Endodermal cell (in vitro differentiated cells): ENCODE measurements at places on chromosomes 4 and X. TPM values are rescaled to one million over a fixed set of nuclear protein-coding genes. Genes with fewer than 3 reads are reported as not detected.

DNA sequence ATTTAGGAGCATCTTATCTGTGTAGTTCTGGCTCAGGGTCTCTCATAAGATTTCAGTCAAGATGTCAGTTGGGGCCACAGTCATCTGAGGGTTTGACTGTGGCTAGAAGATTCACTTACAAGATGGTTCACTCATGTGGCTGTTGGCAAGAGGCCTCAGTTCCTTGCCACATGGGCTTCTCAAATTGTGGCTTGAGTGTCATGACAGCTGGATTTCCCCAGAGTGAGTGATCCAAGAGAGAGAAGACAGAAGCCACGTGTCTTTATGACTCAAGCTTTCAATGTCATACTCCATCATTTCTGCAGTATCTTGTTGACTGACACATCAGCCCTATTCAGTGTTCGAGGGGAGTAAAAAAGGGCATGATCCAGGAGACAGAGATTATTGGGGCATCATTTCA, 131.3 kb upstream of the AP1S2 start:
- DNase-seq = no peak

DNA sequence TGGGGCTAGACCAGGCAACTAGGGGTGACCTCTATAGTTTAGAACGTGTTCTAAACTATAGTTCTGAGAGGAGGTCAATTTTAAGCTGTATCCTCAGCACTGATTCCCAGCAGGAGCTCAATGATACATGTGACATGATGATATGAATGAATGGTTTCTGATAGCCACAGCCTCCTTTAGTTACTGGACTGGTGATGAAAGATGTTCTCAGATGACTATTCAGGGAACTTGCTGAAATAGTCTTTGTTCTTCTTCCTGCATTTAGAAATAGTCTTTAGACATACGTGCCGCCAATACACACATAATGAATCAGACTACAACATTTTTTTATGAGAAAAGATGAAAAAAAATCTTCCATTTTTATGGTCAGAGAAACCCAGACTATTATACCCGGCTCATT, 116.3 kb upstream of the TMEM150C start:
- no peak for DNase-seq

DNA sequence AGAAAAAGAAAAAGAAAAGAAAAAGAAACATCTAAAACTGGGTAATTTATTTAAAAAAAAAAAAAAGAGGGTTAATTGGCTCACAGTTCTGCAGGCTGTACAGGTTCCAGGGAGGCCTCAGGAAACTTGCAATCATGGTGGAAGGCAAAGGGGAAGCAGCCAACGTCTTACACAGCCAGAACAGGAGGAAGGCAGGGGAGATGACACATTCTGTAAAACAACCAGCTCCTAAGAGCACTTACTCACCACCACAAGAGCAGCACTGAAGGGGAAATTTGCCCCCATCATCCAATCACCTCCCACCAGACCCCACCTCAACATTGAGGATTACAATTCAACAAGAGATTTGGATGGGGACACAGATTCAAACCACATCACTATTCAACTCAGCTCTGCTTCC, 36.8 kb upstream of the TMEM184C start:
- no peak for DNase-seq

DNA sequence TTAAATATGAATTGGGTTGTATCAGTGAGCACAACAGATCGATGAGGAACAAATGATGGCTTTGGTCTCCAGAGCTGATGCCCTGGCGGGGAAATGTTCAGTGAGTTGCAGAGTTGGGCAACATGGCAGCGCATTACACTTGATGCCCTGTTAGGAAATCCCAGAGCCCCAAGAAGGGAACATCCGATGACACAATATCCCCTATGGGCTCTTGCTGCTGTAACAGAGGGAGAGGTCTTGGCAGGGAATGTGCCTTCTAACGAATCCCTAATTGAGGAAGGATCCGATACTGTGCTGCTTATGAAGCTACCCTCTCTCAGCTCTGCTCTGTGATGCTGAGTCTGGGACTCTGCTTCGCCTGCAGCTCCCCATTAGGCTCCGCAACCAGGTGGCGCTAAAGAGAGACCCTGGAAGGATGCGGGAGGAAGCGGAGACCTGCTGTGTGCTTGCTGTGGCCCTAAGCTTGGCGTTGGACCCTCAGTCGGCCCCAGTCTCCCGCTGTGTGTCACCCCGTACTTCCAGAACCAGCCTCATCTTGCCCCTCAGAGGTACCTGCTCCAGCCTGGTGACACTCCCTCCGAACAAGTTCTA, 38.9 kb downstream of the PDHA1 start:
- peak; percentile 91 for DNase-seq

DNA sequence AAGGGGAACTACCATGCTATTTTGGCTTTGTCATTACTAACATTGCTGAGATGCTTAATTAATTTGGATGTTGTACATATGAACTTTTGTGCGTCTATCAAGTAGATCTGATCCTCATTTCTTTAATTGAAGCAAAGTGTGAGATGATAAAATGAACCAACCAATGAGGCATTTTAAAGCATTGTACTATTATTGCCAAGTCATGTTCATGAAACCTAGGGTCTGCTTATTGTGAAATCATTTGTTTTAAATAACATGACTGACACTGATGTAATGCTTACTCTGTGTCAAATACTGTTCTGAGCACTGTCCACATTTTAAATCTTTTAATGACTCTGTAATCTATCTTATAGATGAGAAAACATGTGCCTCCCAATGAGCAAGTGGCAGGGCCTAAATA, 57.7 kb downstream of the C4orf33 start:
- no peak for DNase-seq

DNA sequence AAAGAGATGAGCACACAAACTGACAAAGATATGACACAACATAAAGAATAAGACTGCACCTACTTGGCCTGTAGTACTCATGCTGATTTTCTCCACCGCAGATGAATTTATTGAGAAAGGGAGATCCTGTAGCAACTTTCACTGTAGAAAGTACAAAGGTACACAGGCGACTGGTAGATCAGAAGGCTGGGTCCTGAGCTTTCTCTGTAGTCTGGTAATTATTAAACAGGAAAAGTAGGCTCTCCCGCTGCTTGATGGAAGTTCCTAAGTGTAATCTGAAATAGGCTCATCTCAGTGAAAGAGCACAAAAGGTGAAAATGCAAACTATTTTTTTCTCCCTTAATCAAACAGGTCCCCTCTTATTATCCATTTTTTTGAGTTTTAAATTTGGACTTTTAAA, at the start of gene ADH6:
TSS of gene ADH6 (minus strand) at position 175 of the 400 bp plus-strand sequence. CDS start at position 81, 94 bp downstream.
- DNase-seq = no peak

DNA sequence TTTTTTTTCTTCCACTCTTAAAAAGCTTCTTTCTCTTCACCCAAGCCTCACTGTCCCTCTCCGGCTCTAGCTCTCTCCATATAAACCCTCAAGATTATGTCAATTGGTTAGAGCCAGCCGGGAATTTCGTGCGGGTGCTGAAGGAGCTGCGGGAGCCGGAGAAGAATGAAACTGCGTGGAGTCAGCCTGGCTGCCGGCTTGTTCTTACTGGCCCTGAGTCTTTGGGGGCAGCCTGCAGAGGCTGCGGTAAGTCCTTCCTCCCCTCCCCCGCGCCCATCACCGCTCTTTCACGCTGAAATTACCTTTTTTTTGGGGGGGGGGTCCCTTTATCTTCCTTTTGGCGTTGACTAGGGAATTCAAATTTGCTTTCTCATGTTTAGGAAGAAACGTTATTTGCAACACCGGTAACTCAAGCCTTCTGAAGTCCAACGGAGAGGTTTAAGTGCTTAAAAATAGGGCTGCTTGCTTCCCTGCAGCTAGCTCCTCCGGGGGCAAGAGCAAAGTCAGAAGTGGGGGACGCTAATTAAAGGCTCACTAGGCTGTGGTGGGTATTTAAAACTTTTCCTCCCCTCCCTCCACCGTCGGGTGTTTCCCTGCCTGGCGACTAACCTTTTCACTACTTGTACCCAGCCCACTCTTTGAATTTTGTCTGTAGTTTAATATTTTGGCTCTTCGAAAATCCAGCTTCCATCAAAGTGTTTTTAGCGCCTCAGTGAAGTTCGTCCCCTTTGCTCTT, 491 bp downstream of the COL4A5 start:
- peak; percentile 70 for DNase-seq

DNA sequence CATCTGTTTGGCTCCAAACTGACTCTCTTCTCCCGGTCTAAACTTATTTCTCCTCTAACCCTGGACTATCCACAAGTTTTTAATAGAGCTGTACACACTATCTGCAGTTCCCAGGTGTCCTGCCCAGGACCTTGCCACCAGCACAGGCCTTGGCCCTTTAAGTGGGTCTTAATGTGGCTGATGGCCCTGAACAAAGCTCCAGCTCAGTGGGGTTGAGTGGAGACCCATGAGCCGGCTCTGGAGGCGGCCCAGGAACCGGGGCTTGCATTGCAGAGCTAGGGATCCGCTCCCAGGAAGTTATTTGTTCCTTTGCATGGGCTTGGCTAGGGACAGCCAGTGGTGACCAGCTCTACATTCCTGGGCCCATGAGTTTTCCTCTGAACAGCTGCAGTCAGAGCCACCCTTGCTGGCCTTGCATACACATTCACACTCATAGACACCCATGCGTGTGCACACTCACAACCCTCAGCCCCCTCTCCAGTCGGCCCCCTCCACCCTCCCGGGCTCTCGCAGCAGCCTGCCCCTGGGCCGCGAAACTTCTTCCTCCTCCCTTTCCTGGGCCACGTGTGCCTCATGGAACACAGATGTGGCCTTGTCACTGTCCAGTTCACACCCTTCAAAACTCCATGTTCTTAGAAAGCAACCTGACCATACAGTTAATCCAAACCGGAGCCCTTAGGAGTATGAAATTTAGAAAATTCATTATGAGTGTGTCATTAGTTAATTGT, 58.2 kb downstream of the GPR143 start:
- DNase-seq = no peak

DNA sequence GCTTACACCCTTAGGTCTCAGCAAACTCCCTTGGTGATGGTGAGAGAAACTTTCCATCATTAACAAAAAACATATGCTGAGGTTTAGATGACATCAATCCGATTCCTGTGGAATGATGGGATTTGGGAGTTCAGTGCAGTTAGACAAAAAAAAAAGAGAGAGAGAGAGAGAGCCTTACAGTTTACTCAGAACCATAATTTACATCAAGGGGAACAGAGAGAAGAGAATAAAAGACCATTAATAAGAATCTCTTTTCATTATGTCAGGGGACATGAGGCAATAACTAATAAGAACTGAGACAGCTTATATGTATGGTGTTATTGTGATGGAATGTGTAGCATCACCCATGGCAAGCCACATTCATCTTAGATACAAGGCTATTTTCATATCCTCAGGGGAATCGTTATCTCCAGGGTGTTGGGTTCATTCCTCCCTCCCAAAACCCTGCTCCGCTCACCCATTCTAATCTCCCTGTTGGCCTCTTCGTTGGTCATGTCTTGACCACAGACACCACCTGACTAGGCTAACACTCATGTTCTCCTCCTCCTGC, 175.7 kb upstream of the MXRA5 start:
- no peak for DNase-seq

- DNase-seq = no peak
Observed at GRCh38 chr4:56674984-56675383, 6.1 kb downstream of the HOPX start.

DNA sequence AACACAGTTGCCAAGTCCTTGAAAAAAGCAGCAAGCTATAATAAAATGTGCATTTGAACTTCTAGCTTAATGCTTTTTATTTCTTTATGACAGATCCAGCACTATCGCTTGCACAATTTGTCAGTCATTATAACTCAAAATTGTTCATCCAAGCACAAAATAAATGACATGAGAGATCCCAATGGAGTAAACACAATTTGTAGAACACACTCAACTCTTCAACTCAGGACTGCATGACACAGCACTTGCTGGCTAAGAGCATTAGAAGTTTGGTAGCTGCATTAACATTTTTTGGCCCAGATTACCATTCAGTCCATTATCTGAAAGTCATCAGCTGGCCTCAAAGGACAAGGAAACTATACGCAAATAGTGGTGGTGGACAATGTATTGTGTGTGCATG, 530.1 kb downstream of the INPP4B start:
- DNase-seq = no peak

DNA sequence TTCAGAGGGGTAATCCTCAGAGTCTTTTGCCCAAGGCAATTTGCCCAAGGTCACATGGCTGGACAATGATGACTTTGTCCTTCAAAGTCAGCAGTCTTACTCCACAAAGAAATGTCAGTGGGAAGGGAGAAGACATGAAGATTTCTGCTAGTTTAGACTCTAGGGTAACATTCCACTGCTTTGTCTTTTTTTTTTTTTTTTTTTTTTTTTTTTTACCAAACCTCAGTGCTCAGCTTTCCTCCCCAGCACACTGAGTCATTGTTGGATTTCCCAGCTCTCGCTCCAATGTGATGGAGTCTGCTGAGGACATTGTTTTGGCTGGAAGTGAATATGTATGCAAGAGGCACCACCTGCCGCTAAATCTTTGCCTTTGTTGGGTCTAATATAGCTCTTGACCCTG, 7.2 kb upstream of the C1QTNF7 start:
- no peak for DNase-seq

GRCh38 chrX:49992853-49993252, 70.5 kb downstream of the CLCN5 start:
- no peak for DNase-seq

- no peak for DNase-seq
Observed at GRCh38 chr4:82803746-82804145, 5.2 kb upstream of the SCD5 start.

DNA sequence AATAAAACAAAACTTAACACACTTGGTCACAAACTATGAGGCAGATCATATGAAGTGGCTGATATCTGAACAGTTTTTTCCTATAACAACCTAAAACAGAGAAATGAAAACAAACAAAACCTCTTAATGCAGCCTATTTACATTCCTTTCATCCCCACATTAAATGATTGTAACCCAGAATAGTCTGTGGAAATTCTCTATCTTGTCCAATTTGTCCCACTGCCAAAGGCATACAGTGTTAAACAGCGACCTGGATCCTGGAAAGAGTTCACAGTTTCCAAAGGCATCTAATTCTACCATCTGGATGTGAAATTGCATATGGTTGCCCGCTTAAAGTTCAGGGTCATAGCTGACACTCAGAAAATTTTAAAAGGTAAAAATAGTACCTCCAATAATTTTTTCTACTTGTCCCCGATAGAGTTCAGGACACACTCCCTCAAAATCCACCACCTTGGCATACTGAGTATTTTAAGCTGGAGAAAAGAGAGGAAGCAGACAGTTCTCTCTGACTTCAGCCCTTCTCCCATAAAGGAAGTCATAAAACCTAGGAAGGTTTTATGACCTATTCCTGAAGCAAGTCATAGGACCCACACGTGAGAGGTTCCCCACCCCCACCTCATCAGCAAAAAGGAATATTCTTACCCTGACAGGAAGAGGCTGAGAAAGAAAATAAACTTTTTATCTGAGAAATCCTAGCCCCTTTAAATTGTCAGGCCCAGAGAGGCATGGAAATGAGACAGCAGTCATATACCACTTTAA, 270.2 kb downstream of the PAPSS1 start:
- no peak for DNase-seq

- no peak for DNase-seq
Observed at GRCh38 chrX:130771230-130771629, 131.8 kb downstream of the ENOX2 start.

The APBB2 gene
- 49.7 to 56.1 TPM (median 53.3 TPM) in 3 replicates for total RNA-seq

The CFP gene
- 3.2 to 5.1 TPM (median 3.6 TPM) in 3 replicates for total RNA-seq

The DDX60 gene
- 1.1 and 1.6 TPM in 2 replicates for total RNA-seq

The TSPAN5 gene
- 7.4 to 7.7 TPM (median 7.4 TPM) in 3 replicates for total RNA-seq

The GATA1 gene
- not detected in 3 replicates for total RNA-seq

The AFF2 gene
- total RNA-seq = 4.3 to 8.3 TPM (median 5.6 TPM) in 3 replicates

The TMPRSS11A gene
- total RNA-seq = not detected in 2 replicates

The ANAPC4 gene
- 39.5 and 46.4 TPM in 2 replicates for total RNA-seq
